Right kidney (tissue), 9 donors: ENCODE measurements at places on chromosomes 3 and 15.

DNA sequence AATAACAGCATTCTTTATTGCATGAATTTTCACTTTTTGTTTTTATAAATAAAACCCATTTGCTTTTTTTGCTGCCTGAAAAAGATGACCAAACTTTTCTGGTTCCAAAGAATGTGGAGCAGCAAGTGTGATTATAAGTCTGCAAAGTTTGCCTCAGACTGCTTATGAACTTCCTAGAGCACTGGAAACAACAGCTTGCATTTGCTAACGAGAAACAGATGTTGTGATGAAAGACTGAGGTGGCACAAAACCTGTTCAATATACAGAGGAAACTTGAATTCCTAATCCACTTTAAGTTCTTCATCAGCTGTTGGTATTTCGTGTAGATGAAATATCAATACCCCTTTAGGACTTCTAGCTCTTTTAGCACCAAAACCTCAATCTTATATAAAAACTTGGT, 9.3 kb downstream of the ZPLD1 start:
- no peak for DNase-seq

- no peak for DNase-seq
Measured at GRCh38 chr3:56795097-56795828, 6.5 kb downstream of the ARHGEF3 start.

- DNase-seq: no peak
Measured at GRCh38 chr3:89586676-89587075, 479.3 kb downstream of the EPHA3 start.

- DNase-seq: no peak
Measured at GRCh38 chr3:33664195-33664594, 53.9 kb downstream of the CLASP2 start.

DNA sequence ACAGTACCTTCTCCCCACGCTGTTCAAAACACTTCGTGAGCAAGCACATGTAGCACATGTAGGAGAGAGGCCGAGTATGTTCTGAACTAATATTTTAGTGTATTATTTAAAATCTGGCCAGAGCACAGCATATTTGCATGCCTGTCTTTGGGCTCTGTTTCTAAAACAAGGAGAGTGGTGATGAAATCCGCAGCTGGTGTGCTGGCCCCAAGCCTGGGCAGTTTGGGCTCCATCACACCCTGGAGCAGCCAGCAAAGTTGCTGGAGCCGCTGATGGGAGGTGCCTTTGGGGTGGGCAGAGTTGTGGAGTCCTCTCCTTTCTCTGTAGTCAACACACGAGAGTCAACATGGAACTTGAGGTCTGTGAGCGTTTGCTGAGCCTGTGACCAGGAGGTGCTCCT, 116.6 kb downstream of the SLCO3A1 start:
- no peak for DNase-seq

DNA sequence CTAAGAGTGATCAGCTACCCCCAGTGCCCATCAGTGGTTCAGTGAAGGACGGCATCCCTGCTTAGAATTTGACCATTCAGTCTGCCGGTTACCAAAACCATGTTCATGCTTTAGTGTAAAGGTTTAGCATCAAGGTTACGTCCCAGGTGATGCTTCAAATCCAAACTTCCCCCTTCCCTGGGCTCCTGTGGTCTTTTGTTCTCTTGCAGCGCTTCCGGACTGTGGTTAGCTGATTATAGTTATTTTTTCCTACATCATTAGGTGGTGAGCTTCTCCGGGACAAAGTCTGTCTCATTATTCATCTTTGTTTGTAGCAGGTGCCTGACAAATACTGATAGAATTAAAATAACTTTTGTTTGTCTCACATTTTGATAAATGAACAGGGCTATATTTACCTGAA, 28.3 kb upstream of the MYZAP start:
- DNase-seq: no peak
